ENCODE measurements at places on chromosomes 11 and 22. TPM values are rescaled to one million over a fixed set of nuclear protein-coding genes. Genes with fewer than 3 reads are reported as not detected.

Gene USH1C
- 181 TPM for total RNA-seq

Gene DRD2
- total RNA-seq, result 0.36 TPM

Gene BRSK2
- 0.79 TPM for total RNA-seq

Gene FOXR1
- not detected for total RNA-seq

Gene SLCO2B1
- 65.9 TPM for total RNA-seq

Gene EHF
- total RNA-seq, result 394 TPM

Gene PHLDB1
- 70.3 TPM for total RNA-seq

Gene GSTT2B
- 0.73 TPM for total RNA-seq

Gene MS4A12
- 666 TPM for total RNA-seq

Gene FGF4
- total RNA-seq, result not detected

Gene SNAP29
- 30.3 TPM for total RNA-seq

Gene GSTT2
- total RNA-seq, result not detected
